ENCODE measurements at places on chromosomes 4 and X. TPM values are rescaled to one million over a fixed set of nuclear protein-coding genes. Genes with fewer than 3 reads are reported as not detected.

- no peak overlapping the region for H3K4me3 ChIP-seq
- no peaks in the 10 kb centered on the region for H3K36me3 ChIP-seq
- no peaks in the 10 kb centered on the region for H3K4me1 ChIP-seq
- no peak overlapping the region for H3K27ac ChIP-seq
- no peaks in the 10 kb centered on the region for H3K27me3 ChIP-seq
Observed at GRCh38 chrX:77085372-77085771, 361.8 kb upstream of the FGF16 start.

GRCh38 chr4:100504086-100504874, 13.5 kb downstream of the EMCN start:
- DNase-seq, result no peak

GRCh38 chrX:70454441-70455365, 10.1 kb downstream of the DLG3 start:
- peaks cover 21% of the 10 kb centered on the region for H3K4me1 ChIP-seq
- H3K27ac ChIP-seq, result peak overlapping the region; percentile 74
- H3K27me3 ChIP-seq, result no peaks in the 10 kb centered on the region
- peak; percentile 75 for DNase-seq
- peak overlapping the region; percentile 86 for H3K4me3 ChIP-seq
- H3K36me3 ChIP-seq, result peaks cover 4% of the 10 kb centered on the region

DNA sequence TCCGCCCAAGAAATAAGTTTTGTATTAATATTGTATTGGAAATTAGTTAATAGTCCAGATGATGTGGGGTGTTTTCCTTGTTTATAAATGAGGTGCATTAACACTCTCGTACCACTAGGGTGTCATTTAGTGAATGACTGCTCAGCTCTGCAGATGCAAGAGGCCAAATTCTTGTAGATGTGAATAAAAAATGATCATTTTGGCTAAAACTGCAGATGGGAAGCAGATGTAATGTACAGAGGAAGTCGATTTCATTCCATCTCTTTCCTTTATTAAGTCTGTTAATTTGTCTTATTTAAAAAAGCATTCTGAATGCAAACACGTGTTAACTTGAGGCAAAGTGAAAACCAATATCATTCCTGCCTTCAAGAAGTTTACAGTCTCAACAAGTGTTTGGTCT, 108.1 kb downstream of the DHX15 start:
- H3K4me1 ChIP-seq, result peaks cover 22% of the 10 kb centered on the region
- H3K4me3 ChIP-seq, result no peak overlapping the region
- peaks cover 15% of the 10 kb centered on the region for H3K27me3 ChIP-seq

The ZMAT1 gene
- total RNA-seq, result 14.8 TPM

The MTNR1A gene
- not detected for total RNA-seq

The ANKRD50 gene
- 0.17 TPM for total RNA-seq

DNA sequence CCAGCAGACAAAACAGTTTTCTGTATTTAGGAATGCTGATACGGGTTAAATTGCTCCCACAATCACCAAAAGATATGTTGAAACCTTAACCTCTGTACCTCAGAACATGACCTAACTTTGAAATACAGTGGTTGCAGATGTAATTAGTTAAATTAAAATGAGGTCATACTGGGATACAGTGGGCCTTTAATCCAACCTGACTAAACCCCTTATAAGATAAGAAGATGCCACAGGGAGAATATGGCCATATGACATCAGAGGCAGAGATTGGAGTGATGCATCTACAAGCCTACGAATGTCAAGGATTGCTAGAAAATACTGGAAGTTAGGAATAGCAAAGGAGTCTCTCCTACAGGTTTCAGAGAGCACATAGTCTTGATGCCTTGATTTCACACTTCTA, 32.1 kb upstream of the PARM1 start:
- no peak overlapping the region for H3K27ac ChIP-seq
- no peaks in the 10 kb centered on the region for H3K4me1 ChIP-seq
- no peaks in the 10 kb centered on the region for H3K27me3 ChIP-seq
- DNase-seq, result no peak
- H3K36me3 ChIP-seq, result no peaks in the 10 kb centered on the region

The SPCS3 gene
- total RNA-seq, result 125 TPM

All from CD4-positive, CD25-positive, alpha-beta regulatory T cell (primary cell).